Stimulated activated CD4-positive, alpha-beta T cell treated with anti-CD3 and anti-CD28 coated beads, Interleukin-1b, Interleukin-23, amount 100 ng/mL, for 48 hours (primary cell): ENCODE measurements at places on chromosomes 2 and 18.

DNA sequence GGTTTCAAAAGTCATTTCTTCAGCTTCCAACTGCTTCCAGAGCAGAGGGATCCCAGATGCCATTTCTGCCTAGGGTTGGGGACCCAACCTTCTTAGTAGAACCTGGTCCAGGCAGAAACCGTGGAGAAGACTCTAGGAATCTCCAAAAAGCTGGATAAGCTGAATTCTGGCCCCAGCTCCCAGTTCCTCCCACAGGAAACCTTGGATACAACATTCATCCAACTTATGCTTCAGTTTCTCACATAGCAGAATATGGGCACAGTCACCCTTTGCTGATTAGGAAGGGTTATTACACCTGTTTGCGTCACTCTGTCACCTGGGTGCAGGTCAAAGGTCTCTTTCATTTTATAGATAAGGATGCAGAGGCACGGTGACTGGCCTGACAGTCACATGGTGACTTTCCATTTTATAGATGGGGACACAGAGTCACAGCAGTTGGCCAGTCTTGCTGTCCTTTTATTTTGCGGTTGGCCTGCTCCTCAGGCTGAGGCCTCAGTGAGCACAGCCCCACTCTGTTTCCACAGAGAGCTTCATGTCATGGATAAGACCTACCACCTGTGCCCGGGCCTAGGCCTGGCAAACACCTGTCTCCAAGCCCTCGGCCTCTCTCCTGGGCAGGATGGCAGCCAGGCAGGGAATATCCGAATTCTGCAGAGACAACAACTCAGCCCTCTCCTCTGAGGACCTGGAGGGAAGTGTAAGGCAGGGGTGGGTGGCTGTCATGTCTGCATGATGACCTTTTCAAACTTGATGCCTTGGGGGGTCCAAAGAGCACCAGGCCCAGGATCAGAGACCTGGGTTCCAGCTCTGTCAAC, 148.8 kb downstream of the SMAD7 start:
- no peak for DNase-seq

DNA sequence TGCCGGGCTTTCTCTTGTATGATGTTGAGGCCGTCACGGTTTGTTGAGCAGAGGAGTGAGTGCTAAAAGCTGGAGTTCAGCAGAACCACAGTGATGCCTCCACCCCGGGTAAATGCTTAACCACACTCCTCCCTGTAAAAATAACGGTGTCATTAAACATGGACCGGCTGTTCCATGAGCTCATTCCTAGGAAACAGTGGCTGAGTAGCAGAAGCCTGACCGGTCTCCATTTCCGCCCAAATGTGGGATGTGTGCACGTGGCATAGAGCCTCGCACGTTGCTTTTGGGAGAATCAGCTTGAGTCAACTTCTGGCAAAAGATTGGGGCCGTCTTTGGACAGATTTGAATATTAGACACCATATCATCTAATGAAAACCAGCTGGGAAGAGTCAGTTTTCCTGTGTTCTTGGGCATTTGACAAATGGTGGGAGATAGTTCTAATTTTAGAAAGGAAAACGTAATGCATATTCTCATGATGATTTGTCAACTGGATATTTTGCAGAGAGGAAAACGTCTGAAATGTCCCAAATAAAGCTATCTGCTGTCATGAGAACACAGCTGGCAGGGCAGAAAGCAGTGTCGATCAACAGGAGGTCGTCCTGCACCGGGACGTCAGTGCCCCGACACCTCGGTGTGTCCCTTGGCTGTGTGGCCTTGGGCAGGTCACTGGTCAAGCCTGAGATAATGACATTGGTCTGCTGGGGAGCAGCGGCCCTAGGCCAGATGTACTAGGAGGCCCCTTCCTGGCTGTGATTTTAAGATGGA, 42.4 kb downstream of the LRRFIP1 start:
- DNase-seq: no peak

DNA sequence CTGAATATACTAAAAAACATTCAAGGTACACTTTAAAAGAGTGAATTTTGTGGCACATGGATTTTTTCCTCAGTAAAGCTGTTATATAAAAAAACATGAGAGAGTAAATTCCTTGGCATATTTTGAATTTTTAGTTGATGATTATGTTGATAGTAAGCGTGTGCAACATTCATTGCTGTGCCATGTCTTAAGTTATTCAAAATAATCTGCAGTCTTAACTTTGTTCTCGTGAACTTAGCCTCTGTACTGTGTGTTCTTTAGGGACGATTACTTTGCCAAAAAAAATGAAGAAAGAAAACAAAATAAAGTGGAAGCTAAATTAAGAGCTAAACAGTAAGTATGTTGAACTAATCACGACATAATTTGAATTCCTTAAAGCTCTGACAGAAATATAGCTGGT, 9.6 kb downstream of the SSB start:
- DNase-seq: no peak

DNA sequence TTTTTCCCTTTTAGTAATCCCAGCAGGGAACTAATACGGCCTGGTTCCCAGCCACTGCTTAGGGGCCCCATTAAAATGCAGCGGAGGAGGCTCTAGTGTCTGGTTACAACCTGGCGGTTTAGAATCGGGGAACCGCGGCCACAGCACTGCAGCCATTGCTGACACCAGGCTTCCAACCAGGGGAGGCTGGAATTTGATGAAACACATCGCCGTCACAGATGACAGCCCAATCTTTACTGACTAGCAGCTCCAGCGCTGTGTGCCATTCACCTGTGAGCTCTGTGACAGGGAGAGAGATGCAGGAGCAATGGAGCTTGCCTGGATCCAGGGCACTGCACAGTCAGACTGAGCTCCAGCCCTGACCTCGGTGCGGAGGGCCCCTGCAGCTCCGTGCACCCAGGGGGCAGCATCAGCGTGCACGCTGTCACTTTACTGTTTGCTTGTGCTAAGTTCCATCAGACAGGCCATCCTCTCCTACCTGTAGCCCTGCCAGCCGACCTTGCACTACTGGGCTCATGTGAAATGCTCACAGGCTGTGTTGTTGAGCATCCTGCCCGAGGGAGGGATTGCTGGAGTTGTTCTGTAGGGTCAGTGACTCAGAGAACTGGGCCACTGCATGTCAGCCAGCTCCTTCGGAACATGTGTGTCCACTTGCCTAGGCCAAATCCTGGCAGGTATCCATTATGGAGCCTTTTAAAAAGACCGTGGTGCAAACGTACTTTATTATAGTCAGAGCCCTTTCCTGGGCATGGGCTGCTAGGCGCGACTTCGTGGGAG, 203.5 kb downstream of the SEPTIN10 start:
- no peak for DNase-seq

DNA sequence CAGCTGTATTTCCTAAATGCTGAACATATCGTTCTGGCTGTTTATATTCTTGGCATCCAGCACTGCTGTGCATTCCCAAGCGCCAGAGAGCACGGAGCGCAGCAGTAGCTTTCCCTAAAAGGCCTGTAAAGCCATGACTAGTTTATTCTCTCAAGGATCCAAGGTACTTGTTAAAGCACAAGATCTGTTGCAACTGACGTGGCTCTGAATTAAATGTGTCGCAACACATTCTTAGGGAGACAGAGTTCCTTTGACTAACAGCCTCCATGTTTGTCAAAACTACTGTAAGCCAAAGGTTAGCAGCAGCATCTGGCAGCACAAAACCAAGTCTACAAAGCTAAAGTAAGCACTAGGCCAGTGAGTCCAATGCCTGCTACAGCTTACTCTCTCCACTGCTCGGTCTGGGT, 188.6 kb upstream of the FN1 start:
- DNase-seq: no peak

DNA sequence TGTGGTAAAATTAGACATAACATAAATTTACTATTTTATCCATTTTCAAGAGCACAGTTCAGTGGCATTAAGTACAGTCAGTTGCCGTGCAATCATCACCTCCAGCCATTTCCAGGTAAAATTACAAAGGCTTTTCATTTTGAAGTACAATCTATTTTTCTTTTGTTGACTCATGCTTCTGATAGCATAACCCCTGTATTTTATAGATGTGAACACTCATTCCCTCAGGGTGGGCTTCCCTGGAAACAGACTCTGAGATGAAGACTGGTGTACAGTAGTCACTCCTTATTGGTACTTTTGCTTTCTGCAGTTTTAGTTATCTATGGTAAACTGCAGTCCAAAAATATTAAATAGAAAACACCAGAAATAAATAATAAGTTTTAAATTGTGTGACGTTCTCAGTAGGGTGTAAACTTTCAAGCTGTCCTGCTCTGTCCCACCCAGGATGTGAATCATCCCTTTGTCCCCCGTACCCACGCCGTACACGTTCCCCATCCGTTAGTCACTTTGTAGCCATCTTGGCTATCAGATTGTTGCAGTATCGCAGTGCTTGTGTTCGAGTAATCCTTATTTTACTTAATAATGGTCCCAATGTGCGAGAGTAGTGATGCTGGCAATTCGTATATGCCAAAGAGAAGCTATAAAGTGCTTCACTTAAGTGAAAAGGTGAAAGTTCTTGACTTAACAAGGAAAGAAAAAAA, 41.1 kb upstream of the NAB1 start:
- no peak for DNase-seq

- DNase-seq: no peak
These were observed 112.5 kb downstream of the MAP3K20 start for GRCh38 chr2:173187941-173188788.

- DNase-seq: peak; percentile 19
These were observed 11.4 kb downstream of the OSGEPL1 start for GRCh38 chr2:189751080-189751658.
